ENCODE measurements at places on chromosomes 6 and 20.

DNA sequence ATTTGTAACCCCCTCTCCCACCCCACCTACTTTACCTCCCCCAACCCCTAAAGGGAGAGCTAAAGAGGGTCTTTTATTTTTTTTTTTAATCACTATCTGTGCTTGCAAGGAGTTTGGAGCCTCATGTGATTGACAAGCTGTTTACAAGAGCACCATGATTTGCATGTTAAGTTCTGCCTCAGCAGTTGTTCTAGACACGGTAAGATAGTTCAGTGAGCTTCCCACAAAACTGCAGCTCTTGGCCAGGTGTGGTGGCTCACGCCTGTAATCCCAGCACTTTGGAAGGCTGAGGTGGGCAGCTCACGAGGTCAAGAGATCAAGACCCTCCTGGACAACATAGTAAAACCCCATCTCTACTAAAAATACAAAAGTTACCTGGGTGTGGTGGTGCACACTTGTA is 5.0 kb upstream of the PXDC1 start:
- no peak for DNase-seq

GRCh38 chr6:15615802-15616201 is 47.0 kb downstream of the DTNBP1 start:
- no peak for DNase-seq

GRCh38 chr20:63495741-63496595 is 2.9 kb downstream of the EEF1A2 start:
- no peak for DNase-seq

DNA sequence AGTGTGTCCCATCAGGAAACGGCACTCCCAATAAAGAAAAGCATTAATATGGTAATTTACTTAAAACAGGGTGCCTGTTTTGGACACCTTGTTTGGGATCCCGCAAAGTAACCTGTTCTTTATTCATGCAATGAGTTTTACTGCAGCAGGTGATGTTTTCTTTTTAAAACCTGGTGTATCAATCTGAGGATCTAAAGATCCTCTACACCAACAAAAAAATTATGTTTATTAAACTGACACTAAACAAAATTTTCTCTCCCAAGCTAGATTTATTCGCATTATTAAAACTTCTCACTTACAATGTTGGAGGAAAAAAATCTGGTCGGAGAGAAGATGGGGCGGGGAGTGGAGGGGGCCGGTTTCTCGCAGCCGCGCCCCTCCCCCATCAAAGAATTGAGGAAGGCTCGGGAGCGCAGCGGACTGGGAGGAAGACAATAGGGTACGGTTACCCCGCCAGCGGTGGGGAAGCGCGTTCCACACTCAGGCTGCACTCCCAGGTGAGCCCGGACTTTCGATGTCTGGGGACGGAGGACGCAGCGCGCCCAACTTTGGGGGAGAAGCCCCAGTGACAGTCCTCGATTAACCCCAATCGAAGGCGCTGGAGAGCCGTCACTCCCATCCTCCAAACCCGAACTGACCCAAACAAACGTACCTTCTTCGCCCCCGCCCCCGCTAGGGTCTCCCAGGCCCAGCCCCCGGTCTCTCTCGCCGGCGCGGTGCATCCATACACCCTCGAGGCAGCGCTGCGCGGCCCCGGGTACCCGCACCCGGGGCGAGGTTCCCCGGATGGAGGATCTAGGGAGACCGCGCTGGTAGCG is 1.3 kb downstream of the CD24 start:
- DNase-seq: peak; percentile 13

DNA sequence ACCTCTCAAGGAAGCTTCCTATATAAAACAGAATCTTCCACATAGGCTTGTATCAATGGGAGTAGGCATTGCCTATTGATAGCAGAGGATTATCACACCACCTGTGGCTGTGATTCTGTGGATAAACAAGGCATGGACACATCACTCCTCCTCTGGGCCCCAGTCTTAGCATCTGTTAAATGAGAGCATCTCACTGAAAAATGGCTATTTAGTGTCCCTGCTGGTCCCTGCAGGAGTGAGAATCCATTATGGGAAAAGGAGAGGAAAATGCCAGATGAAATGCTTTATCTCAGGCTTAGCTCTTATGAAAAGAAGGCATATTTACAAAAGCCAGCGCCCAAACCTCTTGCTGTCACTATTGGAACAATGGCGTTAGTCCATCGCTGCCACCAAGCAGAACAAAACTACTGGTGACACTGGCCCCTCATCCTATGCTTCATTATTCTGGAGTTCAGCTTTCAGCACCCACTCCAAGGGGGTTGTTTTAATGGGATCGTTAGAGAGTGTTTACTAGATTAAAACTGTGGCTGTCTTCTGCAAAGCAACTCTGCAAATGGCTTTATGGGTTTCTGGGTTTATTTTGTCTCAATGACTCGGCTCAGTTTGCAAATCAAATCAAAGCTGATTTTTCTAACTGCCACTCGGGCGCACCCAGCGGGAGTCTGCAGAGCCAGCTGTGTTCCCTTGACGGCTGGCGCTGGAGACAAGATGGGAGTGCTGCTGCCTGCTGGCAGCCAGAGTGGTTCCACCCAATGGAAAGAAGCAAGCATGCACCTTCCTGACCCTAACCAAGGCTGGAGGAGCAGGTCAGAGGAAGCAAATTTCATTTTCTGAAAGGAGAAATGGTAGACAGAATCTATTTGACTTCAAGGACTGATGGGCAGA is 658.8 kb upstream of the CHD6 start:
- no peak for DNase-seq

DNA sequence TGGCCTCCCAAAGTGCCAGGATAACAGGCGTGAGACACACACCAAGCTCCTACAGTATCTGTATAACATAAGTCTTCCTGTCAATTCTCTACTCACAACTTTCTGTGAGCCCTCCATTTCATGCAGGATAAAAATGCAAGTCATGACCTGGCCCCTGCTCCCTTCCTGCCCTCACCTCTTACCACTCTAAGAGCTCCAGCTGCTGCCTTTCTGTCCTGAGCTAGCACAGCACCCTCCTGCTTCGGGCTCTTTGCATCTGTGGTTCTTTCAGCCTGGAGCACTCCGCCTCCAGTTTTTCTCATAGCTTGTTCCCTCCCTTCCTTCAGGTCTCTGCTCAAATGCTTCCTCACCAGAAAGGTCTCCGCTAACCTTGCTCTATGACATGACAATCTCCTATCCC is 23.7 kb upstream of the TRPC4AP start:
- DNase-seq: no peak

GRCh38 chr6:6154335-6154734 is 147.6 kb upstream of the NRN1 start:
- DNase-seq: no peak
